H7 (cell line): ENCODE measurements at places on chromosomes 4 and X.

GRCh38 chrX:139126493-139126892 is 404.0 kb upstream of the F9 start:
- DNase-seq = peak; percentile 29

- no peak for DNase-seq
These were observed 9.6 kb downstream of the ZAR1 start for GRCh38 chr4:48499551-48500066.

- DNase-seq = no peak
These were observed 2759.2 kb downstream of the ARAP2 start for GRCh38 chr4:33485111-33485510.

GRCh38 chrX:10945498-10945897 is 165.6 kb upstream of the HCCS start:
- no peak for DNase-seq

DNA sequence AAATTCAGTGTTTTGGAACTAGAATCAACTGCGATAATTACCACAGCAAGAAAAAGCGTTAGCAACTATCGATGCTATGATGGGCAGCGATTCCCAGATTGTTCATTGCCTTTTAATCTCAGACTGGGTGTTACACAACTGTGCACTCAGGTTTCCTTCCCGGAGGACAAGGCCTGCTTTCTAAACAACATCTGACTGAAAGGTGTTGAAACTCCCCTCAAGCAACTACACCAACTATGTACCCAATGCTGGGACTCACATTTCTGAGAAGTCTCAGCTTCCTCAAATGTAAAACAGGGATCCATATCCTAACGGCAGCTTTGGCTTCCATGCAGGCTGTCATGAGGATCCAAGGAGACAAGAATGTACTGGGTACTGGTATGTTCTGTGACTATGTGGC is 8.2 kb downstream of the GABRE start:
- no peak for DNase-seq

DNA sequence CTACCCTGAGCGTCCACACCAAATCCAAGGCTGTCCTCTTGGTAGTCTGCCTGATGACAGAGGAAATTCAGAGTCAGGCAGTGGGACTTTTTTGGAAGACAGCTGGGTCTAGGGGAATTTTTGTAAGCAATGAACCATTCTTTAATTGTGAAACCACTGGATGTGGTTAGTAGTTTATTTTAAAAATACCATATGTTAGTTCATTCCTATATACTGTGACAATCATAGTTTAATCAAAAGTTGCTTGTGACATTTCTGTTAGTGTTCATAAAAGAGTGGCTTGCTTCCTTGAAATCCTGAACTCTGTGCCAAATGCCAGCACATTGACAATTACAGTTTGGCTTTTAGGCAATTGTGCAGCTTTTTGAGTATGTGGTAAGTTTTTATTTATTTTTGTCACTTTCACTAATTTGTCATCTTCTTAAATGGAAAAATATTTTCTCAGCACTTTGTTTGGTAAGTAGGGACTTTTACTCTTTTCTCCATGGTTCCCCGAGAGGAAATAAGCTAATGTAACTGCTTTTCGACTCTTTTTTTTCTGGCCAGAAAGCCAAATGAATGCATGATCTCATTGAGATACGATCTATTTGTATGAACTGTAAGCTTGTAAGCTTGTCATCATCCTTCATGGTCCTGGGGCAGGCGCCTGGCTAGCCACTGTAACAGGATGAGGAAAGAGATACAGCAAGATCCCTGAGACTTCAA is 72.6 kb upstream of the SLC4A4 start:
- DNase-seq = no peak

DNA sequence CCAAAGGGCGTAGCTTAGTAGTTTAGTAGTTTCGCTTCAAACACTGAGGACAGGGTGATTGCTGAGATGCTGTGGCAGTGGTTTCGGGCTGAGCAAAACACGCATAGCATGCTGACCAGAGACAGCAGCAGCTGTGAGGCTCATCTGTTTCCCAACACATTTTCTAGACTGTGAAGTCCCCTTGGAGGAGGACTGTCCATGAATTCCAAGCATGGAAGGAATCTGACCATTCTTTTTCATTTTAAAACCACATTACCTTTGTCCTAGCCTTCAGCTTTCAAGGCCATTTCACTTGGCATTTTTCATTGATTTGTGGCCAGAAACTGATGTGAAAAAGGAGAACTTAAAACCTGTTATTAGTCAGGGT is 240.9 kb downstream of the PALLD start:
- no peak for DNase-seq

DNA sequence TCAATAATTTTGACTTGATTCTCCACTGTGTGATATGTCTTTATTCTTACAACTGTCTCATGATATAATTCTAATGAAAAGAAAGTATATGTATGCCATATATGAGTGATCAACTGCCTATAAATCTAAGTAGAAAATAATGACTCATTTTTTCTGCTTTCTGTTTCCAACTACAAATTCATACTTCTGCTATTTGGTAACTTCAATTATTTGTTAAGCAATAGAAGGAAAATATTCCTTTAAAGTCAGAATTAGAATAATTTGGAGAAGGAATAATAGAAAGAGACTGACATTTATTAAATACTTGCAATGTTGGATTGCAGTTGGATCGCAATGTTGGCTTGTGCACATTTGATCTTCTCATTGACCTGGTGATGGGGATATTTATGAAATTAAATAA is 204.2 kb upstream of the PACRGL start:
- DNase-seq = no peak

GRCh38 chr4:98749206-98749605 is 90.8 kb upstream of the TSPAN5 start:
- DNase-seq = no peak
